ENCODE measurements at places on chromosomes 1 and 21.

DNA sequence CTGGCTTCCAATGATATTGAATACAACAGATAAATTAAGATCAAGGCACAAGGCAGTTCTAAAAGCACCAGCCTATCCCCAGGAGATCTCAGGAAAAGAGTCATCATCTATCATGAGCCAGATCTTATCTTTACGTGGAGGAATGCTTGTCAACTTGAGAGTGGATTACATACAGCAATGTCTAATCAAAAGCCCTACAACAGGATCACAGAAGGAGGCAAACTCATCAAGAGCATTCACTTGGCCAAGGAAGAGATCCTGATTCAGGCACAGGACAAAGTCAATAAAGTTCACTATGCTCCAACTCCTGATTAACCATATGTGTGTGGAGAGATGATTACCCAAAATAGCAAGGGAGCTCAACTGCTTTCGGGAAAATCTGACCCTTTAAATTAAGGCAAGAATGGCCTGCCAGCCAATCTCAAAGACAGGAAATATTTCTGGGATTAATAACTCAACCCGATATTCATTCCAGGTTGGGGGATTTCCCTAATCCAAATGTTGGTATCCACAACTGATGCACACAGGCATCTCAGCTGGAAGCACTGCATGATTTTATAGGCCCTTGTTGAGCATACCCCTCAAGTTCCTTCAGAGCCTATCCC is 33.7 kb downstream of the TBX15 start:
- DNase-seq = no peak

- DNase-seq = no peak
These were observed 5.8 kb upstream of the RERE start for GRCh38 chr1:8823295-8823664.

DNA sequence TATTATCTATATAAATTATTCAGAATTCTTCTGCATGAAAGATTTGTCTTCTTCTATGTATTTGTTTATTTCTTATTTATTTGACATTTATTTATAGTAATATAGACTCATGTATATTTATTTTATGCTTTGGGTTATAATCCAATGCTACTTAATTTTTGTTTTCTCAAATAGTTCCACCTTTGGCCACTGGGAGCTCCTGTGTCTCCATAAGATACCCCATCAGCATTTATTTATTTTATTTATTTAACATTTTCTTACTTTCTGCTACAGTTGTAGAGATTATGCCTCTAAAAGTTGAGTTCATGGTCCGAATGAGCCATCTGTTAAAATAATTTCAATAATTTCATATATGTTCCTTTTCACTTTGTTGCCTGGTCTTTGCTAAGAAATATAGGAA is 289.4 kb downstream of the ADGRL2 start:
- DNase-seq = no peak

GRCh38 chr1:200353232-200353631 is 56.6 kb downstream of the ZNF281 start:
- no peak for DNase-seq

DNA sequence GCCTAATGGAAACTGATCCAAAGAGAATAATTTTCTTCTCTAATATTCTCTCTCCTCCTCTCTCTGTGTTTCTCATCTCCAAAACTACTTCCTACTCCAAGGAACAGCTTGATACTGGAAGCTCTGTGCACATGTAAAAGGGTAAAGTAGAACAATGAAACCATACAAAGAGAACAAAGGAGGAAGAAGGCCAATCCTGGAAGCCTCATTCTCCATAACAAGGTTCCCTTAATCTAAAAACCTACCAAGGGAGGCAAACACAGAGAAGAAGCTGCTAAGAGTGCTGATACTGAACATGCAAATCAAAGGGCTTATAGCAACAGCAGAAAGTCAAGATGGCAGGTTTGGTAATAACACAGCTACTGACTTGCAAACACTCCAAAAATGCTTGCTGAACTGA is 44.4 kb downstream of the SIPA1L2 start:
- no peak for DNase-seq

- no peak for DNase-seq
These were observed 41.3 kb downstream of the WDTC1 start for GRCh38 chr1:27275696-27276095.

- DNase-seq = no peak
These were observed 122.7 kb downstream of the ZBTB18 start for GRCh38 chr1:244173769-244174168.

GRCh38 chr1:21220815-21221214 is 44.1 kb upstream of the EIF4G3 start:
- DNase-seq = no peak

DNA sequence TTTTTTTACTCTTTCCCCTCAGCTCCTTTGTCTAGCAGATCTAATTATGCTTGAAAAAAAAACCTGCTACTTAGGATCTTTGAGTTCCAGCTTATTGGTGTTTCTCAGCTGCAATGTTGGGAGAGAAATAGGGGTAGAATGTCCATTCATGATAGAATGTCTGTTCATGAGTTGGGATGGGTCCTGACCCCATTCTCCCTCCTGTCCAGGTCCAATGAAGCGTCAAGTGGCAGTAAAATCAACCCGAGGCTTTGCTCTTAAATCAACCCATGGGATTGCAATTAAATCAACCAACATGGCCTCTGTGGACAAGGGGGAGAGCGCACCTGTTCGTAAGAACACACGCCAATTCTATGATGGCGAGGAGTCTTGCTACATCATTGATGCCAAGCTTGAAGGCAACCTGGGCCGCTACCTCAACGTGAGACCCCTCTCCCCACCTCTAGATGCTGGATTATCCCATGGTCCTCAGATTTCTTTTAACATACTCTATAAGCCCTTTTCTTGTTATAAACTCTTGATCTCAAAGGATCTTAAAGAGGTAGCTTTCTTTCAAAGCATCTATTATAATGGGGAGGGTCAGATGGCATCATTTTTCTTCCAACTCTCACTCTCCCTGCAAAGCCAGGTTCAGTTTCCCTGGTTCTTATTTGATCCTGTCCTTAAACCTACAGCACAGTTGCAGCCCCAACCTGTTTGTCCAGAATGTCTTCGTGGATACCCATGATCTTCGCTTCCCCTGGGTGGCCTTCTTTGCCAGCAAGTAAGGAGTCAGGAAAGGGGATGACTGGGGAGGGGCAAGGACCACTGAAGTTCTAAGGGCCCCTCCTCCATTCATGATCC is 11.1 kb downstream of the CERS2 start:
- no peak for DNase-seq

- DNase-seq = no peak
These were observed 83.9 kb downstream of the FASLG start for GRCh38 chr1:172742599-172743500.

DNA sequence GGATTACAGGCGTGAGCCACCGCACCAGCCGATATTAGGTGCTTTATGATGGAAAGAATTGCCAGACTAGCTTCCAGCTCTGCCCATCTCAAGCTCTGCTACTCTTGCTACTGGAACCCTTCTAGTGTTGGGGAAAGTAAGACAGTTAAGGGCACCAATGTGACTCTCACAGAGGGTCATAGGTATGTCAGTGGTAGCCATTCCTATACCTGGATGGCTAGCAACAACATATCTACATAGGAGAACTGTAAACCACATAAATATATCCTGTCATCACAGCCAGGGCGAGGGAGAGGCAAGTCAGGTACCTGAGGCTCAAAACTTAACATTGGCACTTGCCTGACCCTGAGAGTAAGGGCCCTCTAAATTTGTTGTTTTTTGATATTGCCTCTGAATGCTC is 1.7 kb upstream of the RHOU start:
- DNase-seq = no peak

DNA sequence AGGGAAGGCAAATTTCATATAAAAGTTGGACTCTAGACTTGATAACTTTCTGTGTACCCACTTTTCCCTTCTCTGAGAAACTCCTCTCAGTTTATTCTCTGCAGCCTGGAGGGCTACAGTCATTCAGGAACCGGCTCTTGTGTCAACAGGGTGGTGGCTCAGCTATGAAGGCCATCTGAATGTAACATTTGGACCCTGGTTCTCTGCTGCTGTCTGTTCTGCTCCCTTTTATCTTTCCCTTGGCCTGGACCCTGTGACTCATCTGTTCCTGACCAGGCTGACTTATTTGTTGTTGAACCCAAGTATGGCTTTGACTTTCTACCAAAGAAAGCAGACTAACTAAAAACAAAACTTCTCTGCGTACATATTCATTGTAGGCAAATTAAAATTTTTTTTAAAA is 75.4 kb downstream of the CENPF start:
- DNase-seq = no peak

GRCh38 chr1:24946861-24947658 is 17.0 kb upstream of the RUNX3 start:
- DNase-seq = no peak

- no peak for DNase-seq
These were observed 3.7 kb downstream of the HES3 start for GRCh38 chr1:6247651-6248050.

GRCh38 chr1:167157114-167157513 is 63.2 kb downstream of the STYXL2 start:
- no peak for DNase-seq

GRCh38 chr1:197519741-197520334 is 251.8 kb downstream of the CRB1 start:
- DNase-seq = no peak

- no peak for DNase-seq
These were observed 53.4 kb upstream of the PRKACB start for GRCh38 chr1:84090447-84091245.

GRCh38 chr1:167864392-167865032 is 49.4 kb downstream of the ADCY10 start:
- DNase-seq = no peak
